ENCODE measurements at places on chromosomes 7 and 10.

DNA sequence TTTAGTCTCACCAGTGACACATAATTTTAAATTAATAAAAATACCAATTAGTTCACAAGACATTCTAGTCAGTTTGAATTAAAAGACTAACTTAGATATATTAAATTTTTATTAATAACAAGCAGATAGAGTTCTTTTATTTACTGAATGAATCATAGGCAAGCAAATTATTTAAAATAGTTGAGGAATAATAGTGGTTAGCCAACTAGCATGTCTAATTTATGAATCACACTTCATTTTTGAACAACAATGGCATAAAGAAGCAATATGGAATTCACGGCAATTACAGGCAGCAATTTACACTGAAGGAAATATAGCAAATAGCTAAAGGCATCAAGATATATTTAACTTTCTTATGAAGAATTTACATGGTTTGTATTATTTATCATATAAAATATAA lies 187.0 kb upstream of the SLC26A5 start:
- no peak for DNase-seq

GRCh38 chr10:97384641-97385040 lies 16.5 kb downstream of the RRP12 start:
- no peak for DNase-seq

- DNase-seq = no peak
Measured at GRCh38 chr10:34240039-34240438, 575.1 kb downstream of the PARD3 start.

- no peak for DNase-seq
Measured at GRCh38 chr7:6651851-6652445, 14.8 kb downstream of the ZNF316 start.

- DNase-seq = peak; percentile 64
Measured at GRCh38 chr7:92833024-92833765, 3.2 kb downstream of the CDK6 start.

- DNase-seq = peak; percentile 60
Measured at GRCh38 chr10:92087750-92088395, 164.3 kb downstream of the BTAF1 start.

DNA sequence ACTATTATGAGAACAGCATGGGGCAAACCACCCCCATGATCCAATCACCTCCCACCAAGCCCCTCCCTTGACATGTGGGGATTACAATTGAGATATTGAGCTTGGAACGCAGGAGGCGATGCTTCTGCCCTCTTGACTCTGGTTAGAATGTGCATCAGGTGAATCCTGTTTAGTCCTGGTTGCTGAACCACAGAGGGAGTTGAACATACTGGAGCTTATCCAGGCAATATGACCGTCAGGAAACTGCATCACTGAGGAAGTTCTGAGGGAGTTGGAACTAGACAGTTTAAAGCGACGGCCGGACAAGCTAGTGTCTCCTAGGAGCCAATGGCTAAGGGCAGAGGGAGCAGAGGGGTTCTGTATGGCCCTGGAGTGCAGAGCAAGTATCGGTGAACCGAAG lies 31.8 kb upstream of the GARS1 start:
- no peak for DNase-seq

GRCh38 chr10:91924212-91925021 lies 847 bp downstream of the BTAF1 start:
- DNase-seq = no peak

DNA sequence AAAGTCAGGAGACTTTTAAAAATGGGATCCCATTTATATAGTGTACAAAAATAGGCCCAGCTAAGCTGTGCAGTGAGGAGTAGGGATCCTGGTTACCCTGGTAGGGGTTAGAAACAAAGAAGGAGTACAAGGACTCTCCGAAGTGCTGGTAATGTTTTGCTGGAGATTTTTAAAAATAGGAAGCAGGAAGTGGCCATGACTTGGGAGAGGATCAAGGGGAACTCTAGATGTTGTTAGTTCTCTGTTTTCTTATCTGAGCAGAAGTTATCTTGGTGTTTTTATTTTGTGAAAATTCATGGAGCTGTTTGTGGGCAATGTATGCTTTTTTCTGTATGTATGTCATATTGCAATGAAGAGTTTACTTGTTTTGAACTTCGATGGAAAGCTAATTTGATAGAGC lies 373.9 kb downstream of the SFMBT2 start:
- no peak for DNase-seq

DNA sequence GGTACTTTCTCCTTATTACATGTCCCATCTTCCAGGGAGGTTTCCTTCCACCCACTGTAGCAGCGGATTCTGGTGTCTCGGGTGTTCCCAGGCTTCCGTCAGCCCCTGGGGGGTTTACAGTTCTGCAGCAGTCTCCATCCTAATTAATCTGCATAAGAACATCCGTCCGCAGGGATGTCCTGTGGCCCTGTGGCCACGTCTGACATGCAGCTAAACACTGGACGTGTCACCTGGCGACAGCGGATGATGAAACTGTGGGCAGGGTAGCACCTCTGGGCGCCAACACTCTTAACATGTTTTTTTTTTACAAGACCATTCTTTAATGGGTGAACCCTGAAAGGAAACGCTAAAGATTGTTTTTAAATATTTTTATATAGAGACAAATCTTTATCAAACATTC lies 58.2 kb downstream of the DIP2C start:
- DNase-seq = no peak

GRCh38 chr10:52801947-52802346 lies 29.4 kb upstream of the MBL2 start:
- peak; percentile 42 for DNase-seq

- no peak for DNase-seq
Measured at GRCh38 chr7:25662841-25663800, 434.8 kb upstream of the NPVF start.

DNA sequence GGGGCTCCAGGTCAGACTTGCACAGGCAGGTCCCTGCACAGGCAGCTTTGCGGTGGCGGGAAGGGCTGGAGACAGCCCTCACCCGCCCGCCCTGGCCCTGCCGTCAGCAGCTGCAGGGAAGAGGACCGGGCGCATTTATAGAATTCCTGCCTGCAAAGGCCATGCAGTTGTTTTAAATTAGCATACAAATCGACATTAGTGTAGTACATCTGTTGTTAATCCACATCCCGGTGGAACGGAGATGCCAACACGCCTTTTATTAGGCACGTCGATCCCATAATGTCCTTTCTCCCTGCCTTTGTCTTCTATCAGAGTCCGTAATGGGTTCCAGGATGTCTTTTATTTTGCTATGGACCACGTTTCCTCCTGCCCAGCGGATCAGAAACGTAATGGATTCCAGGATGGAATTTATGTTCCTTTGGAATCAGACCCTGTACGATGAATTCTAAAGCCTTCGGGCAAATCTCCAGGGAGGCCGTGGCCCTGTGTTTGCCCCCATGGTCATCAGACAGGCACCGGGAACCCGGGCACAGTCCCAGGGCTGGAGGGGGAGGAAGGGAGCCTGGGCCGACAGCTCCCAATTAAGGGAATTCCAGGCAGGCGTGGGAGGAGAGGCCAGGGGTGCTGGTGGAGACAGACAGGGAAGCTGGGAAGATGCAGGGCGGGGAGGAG lies 123.9 kb downstream of the COL26A1 start:
- DNase-seq = peak; percentile 40

GRCh38 chr7:37957221-37957970 lies 37.0 kb downstream of the EPDR1 start:
- DNase-seq = no peak

GRCh38 chr10:109647627-109648026 lies 275.7 kb downstream of the XPNPEP1 start:
- no peak for DNase-seq

DNA sequence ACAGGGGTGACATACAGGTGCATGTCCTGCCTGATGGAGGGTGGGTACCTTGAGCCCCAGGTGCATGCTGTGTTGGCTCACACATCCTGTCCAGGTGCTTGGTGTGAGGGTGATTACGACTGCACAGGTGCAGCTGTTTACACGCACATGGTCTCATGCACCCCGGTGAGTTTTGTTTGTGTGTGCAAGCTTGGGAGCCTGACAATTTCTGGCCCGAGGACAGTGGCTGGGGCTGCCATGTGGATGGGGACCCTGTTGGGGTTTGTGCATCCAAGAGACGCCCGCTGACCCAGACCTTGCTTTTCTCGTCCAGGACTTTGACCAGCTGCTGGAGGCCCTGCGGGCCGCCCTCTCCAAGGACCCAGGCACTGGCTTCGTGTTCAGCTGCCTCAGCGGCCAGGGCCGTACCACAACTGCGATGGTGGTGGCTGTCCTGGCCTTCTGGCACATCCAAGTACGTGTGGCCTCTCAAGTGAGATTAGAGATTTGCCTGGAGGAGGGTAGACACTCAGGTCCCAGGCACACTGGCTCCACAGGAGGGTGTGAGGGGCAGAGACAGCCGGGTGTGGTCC lies 61.7 kb downstream of the PRF1 start:
- no peak for DNase-seq

GRCh38 chr7:41339913-41340676 lies 362.8 kb downstream of the INHBA start:
- no peak for DNase-seq

GRCh38 chr7:98514211-98515031 lies 102.7 kb upstream of the NPTX2 start:
- DNase-seq = no peak

DNA sequence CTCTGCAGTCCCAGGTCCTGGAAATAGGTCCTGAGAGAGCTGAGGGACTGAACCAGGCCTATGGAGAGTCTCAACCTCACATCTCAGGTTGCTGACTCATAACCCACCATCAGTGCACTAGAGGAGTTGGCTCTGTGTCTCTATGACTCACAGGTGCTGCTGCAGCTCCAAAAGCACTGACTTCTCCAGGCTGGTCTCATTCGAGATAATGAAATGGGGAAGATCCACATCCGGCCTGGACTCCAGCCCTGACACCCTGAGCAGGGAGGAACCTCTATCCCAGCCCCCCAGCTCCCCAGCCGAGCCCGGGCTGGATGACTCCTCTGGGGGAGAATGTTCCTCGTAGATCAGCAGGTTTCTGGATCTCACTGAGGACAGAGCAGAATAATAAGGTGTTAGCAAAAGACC lies 35.5 kb upstream of the DGKI start:
- DNase-seq = peak; percentile 99
